CD4-positive, alpha-beta T cell treated with Interferon alpha-2 for 1 hour (primary cell): ENCODE measurements at places on chromosomes 11 and 22.

DNA sequence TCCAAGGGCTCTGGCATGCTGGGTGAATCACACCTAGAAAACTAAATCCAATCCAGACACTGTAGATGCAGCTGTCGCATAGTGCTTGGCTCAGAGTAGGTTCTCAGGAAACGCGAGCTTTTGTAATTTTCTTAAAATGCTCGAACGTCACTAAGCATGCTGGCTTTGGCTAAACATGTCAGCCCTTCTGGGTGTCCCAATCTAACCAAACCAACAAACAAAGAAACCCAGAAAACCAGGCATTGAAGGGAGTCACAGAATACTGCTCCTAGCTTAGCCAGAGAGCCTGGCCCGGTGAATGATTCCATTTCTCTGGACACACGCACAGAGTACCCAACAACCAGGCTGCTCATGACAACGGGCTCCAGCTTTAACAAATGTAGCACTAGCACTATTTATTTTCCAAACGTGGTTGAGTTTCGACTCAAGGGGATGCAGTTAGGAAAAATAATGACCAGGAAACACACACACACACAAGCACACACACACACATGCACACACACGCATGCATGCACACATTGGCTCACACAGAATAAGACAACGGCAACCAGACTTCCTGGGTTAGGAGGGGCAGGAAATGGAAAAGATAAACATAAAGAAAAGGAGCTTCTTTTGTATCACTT, 492.6 kb downstream of the MIAT start:
- DNase-seq: no peak

DNA sequence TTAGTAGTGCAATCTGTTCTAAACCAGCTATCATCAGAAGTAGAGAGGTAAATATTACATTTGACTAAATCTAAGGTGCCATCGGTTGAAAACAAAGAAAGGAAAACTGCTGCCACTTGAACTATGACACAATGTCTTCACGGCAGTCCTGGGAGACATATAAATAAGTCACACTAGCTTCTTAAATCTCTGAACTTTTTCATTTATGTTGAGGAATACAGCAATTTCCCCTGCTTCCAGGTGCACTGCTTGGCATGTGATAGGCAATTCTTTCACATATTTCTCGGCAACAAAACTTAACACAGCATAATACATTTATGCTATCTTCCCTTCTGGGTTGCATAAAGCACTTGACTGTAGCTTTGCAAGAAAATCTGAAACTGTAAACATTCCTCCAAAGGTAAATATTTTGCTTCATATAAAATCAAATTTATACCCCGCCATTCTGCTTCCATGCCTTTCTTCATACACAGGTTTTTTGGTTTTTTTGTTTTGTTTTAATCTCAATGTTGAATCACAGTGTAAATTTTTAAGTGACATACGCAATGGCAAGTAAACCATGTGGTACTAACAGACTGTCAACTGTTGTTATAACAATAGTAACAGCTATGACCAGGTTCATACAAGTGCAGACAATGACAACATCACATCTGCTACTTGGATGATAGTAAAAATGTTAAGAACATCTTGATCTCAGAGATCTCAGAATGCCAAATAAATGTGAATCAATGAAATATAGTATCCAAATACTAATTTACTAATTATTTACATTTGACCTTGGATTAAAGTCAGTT, 18.2 kb downstream of the USP28 start:
- DNase-seq: no peak

DNA sequence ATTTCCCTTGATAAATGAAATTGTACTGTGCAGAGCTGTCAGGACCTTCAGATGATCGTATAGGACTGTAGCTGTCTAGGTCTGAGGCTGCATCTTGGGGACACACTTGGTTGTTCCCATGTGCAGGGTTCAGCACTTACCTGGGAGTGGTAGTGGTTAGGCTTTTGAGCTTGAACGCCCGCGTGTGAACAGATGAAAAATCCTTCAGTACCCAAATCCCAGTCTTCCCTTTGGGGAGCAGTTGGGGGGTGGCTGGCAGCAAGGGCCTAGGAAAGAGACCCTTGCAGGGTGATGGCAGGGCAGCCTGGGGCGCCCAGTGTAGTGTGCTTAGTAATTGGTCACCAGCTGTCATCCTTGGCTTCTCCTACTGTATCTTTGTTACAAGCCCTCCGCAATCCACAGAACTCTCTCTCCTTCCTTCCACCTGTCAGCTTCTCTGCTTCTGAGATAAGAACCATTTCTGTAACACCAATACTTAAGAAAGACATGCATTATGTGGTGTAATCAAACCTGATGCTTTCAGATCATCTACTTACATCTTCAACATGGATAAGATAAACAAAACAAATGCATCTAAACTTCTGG, 64.6 kb downstream of the MORC2 start:
- DNase-seq: no peak

- DNase-seq: no peak
Observed at GRCh38 chr11:116540645-116541304, 232.0 kb downstream of the BUD13 start.

DNA sequence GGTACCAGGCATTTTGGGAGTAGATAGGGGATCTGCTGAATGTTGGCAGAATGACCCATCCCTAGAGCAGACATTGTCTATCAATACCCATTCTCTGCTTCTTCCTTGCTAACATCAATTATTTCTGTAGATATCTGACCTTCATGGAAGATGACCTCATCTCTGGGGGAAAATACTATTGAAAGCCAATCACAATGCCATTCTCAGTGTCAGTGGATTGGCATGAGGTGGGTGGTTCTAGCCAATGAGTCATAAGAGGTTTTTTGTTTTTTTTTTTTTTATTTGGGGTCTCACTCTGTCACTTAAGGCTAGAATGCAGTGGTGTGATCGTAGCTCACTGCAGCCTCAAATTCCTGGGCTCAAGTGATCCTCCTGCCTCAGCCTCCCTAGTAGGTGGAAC, 42.5 kb downstream of the SNX19 start:
- no peak for DNase-seq

- no peak for DNase-seq
Observed at GRCh38 chr11:15897211-15897960, 459.0 kb downstream of the SOX6 start.

DNA sequence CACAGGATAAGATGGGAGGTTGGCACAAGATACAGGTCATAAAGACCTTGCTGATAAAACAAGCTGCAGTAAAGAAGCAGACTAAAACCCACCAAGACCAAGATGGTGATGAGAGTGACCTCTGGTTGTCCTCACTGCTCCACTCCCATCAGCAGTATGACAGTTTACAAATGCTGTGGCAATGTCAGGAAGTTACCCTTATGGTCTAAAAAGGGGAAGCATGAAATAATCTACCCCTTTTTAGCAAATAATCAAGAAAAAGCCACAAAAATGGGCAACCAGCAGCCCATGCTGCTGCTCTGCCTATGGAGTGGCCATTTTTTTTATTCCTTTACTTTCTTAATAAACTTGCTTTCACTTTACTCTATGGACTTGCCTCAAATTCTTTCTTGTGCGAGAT, 8.7 kb upstream of the PIWIL4 start:
- DNase-seq: no peak

DNA sequence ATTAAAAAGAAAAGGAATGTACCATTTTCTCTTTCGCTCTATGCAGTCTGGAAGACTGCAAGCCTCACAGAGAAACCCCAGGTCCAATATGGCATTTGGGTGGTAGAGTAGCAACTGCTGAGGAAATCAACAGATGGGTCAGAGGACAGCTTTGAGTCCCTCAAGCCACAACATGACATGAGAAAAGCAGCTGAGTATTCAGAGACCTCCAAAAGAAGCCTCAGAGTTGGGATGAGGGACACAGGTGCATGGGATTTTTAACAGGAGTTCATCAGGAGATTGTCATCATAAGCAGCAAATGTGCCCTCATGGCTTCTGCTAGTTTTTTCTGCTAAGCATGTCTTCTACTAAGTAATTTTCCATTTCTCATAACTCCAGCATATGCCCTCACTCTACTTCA, 111.6 kb downstream of the BLID start:
- no peak for DNase-seq

GRCh38 chr11:208917-209260, 1.4 kb downstream of the RIC8A start:
- no peak for DNase-seq

DNA sequence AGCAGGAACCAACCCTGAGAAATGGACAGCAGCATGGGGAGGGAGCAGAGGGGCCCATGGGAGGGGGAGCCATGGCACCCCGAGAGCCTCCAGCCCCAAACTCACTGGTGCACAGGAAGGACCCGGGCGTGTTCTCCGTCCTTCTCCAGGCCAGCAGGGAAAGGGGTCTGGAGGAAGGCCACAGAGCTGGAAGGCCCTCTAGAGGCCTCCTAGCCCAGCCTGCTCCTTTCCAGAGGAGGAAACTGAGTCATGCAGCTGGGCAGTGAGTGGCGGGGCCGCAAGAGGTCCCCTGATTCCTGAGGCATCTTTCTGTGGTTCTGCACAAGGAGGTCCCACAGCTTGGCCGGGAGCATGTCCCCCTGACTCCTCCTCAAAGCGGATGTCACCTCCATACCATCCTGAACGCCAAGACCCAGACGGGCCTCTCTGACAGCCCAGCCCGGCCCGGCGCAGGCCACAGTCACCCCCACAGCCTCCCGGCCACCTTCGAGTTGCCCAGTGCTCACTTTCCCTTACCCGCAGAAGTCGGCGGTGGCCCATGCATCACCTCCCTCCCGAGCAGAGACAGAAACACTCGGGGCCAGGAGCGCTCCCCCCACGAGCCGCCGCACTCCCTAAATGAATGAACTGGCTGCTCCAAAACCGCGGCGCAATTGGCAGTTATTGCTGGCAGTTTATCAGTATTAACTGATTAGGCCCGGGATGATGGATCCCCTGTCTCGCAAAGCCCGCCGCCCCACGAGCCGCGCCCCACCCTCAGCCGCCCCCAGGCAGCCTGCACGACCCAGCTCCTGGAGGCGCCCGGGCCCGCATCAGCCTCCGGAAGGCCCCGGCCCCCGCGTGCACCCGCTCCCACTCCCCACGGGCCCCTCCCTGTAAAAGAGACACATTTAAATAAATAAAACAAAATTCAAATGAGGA, 272.5 kb downstream of the BUD13 start:
- DNase-seq: no peak

DNA sequence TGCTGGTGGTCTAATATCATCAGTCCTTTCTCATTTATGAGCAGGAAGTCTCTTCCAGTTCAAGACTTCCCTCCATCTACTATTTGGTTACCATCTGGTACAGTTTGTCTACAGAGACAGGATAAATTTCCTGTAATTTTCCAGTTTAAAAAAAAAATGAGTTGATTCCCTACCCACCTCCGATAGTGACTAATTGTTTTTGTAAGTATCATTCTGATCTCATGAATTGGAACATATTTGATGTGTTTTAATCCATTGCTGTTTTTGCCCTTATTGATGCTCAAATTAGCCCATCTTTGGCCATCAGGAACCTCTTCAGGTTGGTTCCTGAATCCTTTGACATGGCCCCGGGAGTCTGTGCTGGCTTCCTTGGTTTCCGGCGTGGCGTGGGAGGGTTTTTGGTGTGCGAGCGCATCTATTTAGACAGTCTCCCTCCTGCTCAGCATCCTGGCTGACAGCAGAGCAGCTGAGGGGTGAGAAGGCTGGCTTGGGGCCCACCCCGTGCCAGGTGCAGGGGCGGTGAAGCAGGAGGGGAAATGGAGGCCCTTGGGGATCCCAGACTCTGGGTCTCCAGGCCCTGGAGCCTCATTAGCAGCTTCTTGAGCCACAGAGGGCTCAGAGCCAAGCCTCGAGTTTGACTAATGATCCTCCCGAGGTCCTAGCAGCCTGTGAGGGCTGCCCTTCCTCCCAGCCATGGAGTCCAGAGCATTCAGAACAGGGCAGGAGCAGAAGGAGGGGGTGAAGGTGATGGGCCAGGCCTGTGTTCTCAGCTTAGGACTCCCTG, 6.8 kb downstream of the OMP start:
- DNase-seq: no peak
